Foreskin keratinocyte (primary cell): ENCODE measurements at places on chromosomes 12 and 14. TPM values are rescaled to one million over a fixed set of nuclear protein-coding genes. Genes with fewer than 3 reads are reported as not detected.

TNFRSF1A gene
- total RNA-seq = 125 and 135 TPM in 2 replicates

GRCh38 chr12:981961-982360, 9.1 kb upstream of the ERC1 start:
- DNase-seq = no peak

DNA sequence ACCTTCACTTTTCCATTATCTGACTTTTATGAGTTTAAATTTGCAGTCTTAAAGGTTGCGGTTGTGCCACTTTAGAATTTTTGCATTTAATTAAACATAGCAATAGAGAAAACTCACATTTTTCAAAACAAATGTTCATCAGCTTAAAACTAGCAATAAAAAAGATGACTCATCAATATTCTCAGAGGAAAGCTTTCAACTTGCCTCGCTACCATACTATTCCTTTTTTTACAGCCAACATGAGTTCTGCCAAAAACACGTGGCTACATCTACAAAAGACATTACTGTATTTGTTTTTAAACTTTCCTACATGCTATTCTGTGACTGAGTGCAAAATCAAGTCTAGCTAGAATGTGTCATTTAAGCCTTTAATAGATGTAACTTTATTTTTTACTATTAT, 497.1 kb downstream of the RPS29 start:
- no peak for DNase-seq

DNA sequence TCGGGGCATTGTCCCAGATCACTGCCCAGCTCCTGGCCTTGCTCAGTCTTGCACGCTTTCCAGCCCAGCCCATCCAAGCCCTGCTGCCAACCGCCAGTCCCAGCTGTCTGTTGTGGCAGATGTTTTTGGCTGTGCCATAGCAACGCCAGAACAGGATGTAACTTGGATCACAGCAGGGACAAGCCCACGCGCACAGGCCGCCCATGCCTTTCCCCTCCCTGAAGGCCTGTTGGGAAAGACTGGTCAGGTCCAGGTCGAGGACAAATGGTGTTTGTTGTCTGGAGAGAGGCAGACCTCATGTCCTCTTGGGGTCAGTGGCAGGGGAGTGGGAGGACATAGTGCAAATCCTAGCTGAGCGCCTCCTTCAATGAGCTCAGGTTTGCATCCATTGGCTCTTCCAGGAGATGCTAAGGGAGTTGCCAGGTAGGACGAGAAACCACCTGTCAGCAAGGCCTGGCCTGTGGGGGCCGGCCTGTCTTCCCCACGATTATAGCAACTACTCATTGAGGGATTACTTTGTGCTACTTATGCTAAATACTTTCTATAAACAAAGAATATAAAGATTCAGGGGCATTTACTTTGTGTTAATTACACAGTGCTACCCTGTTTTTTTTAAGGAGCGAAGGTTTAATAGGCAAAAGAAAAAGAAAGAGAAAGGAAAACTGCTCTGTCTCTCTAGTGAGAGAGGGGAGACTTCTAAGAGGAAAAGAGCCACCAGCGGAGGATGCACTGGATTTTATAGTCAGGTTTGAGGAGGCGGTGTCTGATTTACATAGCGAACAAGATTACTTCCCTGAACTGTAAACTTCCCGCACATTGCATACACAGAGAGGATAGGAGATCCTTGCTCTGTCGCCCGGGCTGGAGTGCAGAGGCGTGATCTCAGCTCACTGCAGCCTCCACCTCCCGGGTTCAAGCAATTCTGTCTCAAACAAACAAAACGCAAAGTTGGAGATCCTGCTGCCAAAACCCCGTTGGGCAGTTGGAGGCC, 42.8 kb upstream of the CORO1C start:
- peak; percentile 75 for DNase-seq

DNA sequence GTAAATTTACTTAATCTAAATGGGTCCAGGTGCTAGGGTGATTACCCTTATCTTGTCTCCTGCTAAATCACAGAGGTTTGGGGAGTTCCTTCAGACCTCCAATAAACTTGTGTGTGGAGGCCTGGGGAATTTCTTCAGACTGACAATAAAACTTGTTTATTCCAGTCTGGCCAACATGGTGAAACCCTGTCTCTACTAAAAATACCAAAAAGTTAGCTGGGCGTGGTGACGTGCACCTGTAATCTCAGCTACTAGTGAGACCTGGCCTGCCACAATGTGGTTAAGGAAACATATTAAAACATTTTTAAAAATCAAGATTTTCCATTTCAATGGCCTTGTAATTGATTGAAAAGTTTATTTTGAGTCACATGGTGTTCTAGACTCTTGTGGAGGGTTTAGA, 126.9 kb upstream of the FGD4 start:
- no peak for DNase-seq

DNA sequence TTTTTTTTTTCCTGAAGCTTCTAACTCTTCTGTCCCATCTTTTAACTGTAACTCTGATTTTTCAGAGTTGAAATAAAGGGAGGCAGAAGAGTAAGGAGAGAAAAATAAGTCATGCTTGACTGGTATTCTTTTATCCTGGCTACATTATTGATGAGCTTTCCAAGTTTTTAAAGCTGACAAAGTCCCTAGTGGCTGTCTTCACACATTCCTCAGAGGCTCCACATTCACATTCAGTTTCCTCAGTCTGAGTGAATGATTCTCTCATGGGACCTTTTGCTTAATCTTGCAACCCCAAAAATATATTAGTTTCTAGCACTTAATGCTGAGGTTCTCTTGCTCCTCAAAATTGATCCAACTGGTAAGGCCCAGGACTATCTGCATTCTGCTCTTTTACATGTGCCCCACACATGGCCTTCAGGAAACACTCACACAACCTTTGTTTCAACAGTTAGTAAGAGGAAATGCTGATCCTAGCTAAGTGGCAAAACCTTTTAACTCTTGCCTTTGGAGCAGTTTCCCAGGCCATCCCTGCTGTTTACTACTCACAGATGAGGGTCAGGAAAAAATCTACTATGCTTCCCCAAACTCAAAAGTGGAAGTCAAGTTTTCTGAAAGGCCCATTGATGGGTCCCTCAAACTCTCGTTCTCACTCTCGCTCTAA, 61.7 kb upstream of the SLC6A15 start:
- no peak for DNase-seq

DNA sequence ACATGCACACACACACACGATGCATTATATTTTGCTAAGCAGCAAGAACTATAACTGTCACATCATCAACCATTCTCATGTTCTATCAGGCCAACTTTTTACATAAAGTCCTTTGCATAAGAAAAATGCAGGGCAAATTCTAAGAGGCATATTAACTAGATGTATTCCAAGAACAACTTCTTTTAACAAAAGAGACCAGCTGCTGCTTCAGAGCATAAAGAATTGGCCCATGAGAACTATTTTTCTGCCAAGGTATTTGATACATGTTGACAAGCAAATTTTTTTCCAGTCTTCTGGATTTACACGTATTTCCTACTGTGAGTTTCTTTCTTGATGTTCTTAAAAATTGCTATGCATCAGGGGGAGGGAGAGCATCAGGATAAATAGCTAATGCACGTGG, 27.2 kb downstream of the GLT8D2 start:
- DNase-seq = no peak

PRPF39 gene
- total RNA-seq = 19.7 and 20.7 TPM in 2 replicates

DNA sequence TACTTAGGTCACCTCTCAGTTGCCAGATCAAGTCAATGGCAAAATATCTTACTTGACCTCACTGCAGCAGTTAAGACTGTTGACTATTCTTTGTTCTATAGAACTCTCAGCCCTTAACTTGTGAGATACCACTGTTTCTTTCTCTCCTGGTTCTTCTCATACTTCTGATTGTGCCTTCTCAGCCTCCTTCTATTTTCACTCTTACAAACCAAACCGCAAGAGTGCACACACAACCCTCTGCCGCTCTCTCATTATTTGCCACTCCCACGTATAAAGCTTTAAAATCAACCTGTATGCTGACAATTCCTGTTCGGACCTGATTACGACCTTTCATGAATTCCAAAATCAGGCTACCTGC, 4.5 kb downstream of the E2F7 start:
- no peak for DNase-seq

DNA sequence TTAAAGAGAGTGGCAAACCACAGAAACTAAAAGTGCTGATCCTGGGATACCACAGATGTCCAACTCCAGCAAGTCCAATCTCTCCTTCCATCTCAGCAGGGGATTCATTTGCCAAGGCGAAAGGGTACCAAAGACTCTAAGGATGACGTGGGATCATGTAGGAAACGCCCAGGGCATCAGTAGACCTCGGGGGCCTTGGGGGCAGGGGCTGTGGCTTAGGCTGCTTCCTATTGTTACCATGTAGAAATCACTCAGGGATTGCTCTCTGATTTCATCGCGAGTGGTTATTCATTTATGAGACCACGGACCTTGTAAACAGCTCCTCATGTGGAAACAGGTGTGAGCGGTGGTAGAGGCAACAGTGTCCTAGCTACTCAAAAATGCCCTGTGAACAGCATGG, 149.3 kb upstream of the FKBP4 start:
- DNase-seq = no peak

DNA sequence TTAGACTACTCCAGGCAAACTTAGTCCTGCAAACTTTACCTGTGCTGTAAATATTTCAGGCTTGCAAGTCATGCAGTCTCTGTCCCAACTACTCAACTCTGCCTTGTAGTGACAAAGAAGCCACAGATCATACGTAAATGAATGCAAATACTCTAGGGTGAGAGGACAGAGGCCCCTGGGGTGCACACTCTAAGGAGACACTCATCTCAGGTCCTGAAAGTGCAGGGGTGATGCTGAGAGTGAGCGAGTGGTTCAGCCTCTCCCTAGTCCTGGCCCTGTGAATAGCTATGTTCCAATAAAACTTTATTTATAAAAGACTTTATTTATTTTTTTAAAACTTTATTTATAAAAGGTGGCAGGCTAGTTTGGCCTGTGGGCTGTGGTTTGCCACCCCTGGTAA, 34.9 kb downstream of the HCAR2 start:
- no peak for DNase-seq

ZDHHC22 gene
- total RNA-seq = not detected in 2 replicates

DNA sequence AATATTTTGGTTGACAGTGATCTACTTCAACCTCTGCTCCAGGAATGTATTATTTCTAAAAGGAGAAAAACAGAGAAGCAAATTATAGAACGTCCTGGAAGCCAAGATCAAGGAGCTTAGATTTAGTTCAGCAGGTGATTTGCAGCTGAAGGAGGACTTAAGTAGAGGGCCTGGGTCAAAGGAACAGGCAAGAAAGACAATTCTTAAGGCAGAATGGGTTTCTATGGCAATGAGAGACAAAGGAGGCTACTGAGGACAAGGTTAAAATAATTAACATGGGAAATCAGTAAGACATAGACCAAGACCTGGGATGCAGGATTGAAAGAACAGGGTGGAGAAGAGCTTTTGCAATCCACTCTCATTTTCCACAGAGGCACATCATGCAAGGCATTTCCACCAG, 2.4 kb upstream of the SNW1 start:
- no peak for DNase-seq

DNA sequence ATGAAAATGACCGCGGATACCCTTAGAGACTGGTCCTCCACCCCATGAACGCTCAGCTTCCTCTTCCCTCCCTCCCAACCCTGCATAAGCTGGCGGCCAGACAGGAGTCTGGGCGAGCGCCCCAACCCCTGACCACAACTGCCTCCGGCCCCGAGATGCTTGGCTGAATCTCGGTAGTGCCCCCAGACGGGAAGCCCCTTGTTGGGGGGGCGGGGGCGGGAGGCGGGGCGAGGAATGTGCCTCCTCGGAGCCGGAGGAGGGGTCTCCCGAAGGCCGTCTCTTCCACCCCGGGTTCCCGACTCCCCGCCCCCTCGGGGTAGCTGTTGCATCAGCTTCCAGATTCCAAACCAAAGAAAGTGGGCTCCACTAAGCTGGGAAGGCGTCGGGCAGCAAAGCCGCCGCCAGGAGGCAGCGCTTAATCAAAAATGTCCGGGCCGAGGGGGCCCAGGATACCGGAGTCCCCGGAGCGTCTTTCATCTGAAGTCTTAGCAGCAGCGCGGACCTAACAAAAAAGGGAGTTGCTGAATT, 7.1 kb upstream of the MRPL52 start:
- no peak for DNase-seq

DNA sequence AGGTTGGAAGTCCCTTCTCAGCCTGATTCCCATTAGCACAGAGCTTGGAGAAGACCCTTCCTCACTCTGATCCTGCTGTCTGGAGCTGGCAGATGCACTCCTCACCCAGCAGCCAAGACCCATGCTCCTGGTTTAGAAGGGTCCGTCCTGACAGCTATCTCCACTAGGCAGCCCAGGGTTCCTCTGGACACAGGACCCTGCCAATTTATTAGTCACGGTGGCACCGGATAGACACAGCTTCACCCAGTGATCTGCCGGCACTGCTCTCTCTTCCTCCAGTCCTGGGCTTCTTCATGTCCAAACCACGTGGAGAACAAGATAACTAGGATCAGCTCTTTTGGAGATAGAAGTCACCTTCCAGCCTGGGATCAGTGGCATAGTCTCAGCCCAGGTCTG, 26.2 kb upstream of the TCL1B start:
- DNase-seq = no peak

- DNase-seq = no peak
Measured at GRCh38 chr12:50571786-50572185, 67.0 kb downstream of the DIP2B start.

GRCh38 chr12:106715582-106715981, 58.9 kb upstream of the RIC8B start:
- DNase-seq = peak; percentile 6

DNA sequence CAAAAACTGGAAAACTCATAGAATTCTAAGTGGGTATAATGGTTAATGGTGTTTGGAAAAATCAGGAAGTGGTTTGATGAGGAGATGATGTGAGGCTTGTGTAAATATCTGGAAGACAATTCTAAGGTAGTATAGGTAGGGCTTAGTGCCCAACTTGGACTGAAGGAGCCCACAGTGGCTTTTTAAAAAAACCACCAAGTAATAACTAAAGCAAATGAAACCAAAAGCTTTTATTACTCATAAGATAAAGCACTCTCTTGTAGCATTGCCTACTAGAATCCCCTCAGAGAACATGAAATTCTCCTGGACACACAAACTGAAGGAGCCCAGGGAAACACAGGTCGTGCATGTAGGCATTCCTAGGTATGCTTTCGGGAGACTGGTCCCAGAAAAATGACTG, 324.5 kb downstream of the NELL2 start:
- DNase-seq = no peak

DNA sequence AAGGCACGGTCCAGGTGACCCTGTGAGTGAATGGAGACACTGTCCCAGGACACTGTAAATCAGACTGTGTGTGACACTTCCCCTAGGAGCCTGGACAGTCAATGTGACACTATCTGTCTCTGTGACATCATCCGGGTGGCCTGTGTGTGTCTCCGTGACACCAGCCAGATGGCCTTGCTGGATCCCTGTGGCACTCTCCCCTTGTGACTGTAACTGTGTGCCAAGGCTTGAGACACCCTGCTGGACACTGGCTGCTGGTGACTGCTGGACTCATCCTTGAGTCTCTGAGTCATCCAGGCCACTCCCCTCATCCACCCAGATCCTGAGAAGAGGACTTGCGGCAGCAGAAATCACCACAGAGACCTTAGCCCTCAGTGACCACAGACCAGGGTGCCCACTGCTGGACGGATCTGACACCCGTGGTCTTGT, 51.6 kb downstream of the MVK start:
- no peak for DNase-seq

LHX5 gene
- total RNA-seq = 0.11 and 0.24 TPM in 2 replicates

MARCHF9 gene
- 14.4 and 14.7 TPM in 2 replicates for total RNA-seq
